Lower lobe of right lung (tissue), 2 donors: ENCODE measurements at places on chromosomes 5 and 9. TPM values are rescaled to one million over a fixed set of nuclear protein-coding genes. Genes with fewer than 3 reads are reported as not detected.

DNA sequence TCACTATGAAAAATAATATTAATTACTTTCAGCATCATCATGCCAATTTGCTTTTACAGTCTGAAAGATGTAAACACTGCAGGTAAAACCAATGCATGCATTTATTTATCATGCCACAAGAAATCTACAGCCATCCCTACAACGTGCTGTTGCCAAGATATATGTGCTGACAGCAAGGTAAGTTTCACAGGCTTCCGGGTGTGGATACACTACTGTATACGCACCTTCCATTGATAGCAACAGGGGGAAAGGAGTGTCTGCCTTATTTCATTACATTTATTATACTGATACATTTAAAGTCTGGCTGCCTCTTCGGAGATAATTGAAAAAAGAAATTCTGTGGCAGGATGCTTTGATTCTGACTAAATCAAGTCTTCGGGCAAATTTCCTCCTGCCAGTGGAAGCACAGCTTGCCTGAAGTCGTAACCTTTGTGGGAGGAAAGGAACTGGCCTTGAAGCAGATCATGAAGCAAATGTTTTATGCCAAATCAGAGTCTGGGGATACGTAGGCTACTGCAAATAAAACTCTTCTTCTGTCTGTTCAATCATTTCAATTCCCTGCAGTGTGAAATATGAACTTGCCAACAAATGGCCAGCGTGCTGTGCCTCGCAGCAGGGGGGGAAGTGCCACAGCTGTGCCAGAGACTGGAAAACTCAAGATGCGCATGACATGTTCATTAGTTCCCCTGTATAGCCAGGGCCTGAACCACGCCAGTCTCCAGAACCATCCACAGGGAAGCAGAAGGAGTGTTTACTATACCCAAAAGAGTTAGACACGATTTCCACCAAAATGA, 268.1 kb downstream of the EFNA5 start:
- DNase-seq: no peak

- no peak for DNase-seq
These were observed 144.1 kb downstream of the PLPPR1 start for GRCh38 chr9:101172616-101173015.

- DNase-seq: no peak
These were observed 150.4 kb downstream of the HSPA4 start for GRCh38 chr5:133202066-133202665.

DNA sequence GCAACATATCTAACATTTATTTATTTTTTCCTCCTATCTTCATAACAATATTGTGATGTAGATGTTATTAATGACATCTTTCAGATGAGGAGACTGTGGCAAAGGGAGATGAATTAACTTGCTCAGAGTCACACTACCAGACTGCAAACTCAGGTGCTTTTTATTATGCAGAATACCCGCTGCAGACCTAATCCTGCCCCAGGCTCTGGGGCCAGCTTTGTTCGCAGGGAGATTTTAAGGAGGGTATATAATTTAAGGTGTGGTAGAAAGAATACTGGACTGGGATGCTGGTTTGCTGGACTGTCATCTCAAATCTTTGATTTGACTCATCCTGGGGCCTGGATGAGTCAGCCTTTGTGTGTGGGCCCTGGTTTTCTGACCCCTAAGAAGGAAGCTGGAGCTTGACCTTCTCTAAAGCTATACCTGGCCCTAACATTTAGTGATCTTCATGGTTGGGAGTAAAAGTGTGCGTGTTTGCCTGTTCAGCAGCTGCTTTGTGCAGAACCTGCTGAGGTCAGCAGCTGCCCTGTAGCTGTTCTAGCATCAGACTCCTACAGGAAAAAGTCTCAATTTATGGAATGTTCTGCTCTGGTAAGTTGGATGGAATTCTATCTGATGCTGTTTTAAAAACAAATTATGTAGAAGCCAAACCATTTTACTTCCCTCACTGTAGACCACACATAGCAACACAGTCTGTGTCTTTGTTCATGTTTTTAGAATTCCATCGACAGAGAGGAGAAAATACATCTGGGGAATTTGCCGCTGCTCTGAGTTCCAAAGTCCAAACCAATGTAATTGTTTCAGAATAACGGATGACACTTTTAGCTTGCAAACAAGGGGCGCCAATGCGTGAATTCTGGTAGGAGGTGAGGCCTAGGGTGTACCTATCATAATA, 4.5 kb downstream of the SLC36A1 start:
- no peak for DNase-seq

- no peak for DNase-seq
These were observed 84.4 kb upstream of the RARS1 start for GRCh38 chr5:168401880-168402279.

The CBY3 gene
- not detected for total RNA-seq

The IRX2 gene
- 52.1 TPM for total RNA-seq
